ENCODE measurements at places on chromosomes 1 and 21.

- no peak for DNase-seq
These were observed 44.3 kb upstream of the ZC3H11B start for GRCh38 chr1:219657186-219657585.

DNA sequence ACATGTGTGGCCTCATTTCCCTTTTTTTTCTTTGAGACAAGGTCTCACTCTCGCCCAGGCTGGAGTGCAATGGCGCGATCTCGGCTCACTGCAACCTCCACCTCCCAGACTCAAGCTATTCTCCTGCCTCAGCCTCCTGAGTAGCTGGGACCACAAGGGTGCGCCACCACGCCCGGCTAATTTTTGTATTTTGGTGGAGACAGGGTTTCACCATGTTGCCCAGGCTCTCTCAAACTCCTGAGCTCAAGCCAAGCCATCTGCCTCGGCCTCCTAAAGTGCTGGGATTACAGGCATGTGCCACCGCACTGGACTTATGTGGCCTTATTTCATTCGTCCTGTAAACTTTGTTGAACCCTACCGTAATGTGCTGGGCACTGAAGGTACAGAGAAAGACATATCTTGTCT lies 569 bp upstream of the WARS2 start:
- DNase-seq: peak; percentile 14

GRCh38 chr1:191582169-191582568 lies 576.1 kb upstream of the RGS18 start:
- DNase-seq: no peak

GRCh38 chr21:42228709-42229220 lies 9.8 kb downstream of the ABCG1 start:
- DNase-seq: no peak

DNA sequence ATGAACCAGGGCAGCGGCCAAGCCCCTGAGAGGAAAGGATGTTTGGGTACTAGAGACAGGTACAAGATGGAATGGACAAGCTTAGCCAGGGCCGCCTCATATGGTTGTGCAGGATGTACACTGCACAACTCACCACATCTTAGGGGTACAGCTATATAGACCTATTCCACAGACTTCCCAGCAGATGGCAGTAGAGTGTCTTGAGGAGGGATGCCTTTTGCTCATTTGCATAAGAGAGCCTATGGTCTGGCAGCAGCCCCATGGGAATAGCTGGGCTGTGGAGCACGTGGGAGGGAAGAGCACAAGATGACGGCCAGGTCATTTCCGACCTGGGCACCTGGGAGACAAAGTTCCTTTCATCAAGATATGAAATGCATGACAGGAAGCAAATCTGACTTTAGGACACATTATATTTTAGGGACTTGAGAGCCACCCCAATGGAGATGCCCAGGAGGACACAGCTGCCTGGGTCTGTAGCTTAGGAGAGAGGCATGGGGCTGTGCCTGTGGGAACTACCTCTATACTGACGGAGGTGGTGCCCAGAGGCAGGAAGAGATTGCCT lies 215.5 kb downstream of the KCNJ6 start:
- no peak for DNase-seq

- no peak for DNase-seq
These were observed 42.3 kb upstream of the LAMC2 start for GRCh38 chr1:183143576-183144315.

DNA sequence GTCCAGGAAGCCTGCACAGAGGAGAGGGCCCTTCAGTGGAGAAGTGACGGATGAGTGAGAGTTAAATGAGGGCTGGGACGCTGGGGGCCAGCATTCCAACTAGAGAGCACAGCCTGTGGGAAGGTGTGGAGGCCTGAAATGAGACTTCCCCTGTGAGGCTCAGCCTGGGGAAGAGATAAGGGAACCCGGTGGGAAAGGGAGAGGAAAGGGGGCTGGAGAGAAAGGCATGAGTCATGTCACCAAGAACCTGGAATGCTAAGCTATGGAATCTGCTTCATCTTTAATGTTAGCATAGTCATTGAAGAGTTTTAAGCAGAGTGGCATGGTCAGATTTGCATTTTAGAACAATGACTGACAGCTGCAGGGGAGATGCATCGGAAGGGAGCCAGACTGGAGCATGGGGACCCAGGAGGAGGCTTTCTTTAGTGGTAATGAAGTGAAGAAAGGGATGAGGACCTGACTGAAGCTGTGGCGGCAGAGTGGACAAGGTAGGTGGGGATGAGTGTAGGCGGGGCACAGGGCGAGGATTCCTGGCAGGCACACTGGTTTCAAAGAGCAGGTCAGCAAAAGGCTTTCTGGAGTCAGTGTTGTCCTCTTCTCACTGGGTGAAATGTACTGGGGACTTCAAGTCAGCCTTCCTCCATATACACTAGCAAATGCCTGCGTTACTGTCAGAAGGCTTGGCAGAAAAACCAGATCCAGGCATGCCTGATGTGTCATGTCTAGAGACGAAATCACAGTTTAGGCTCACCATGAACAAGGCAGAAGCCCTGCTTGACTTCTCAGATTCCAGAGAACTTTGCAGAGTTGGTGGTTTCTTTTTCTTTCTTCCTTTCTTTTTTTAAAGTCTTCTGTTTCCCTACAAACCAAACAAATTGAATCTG lies 8.0 kb downstream of the RGL1 start:
- no peak for DNase-seq

DNA sequence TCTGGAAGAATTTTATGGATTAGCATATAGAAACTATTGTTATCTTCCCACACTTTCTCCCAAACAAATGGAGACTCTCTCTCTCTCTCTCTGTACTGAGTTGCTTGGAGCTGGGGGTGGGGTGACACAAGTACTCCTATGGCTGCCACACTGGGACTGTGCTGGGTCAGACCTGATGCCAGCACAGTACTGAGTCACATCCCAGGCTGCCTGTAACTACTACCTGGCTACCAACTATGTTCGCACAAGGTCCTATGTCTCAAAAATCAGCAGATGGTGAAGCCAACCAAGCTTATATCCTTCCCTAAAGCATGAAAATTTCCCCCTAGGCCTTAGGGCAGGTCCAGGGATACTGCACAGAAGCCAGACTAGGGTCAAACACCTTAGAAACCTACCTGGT lies 66.6 kb downstream of the FAF1 start:
- no peak for DNase-seq

GRCh38 chr1:93734999-93735398 lies 53.4 kb upstream of the BCAR3 start:
- no peak for DNase-seq

DNA sequence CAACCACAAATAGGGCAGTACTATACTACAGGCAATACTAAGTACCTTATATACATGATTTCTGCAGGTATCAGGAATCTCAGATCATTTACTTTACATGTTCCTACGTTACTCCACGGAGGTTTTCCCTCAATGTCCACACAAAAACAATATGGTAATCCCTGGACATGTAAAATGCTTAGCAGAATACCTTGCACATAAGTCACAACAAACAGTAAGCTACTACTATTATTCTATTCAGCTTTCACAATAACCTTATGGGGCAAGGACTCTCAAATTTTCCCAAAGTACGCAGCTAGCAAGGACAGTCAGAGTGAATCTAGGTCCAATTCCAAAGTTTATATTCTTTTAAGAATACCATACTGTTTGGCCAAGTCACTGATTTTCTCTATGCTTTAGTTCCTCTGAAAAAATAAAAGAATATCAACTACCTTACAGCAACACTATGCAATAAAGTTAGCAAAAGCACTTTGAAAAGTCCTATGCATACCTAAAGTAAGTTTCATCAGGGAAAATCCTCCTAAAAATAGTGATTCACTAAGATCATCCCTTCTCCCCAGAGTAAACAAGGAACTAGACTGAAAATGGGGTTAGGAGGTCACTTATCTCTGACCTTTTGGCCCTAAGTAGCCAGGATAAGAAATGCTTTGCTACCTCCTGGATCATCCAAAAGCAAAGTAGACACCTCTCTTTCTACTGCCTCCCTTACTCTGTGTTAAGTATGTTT lies 67.4 kb downstream of the LUZP1 start:
- DNase-seq: no peak

DNA sequence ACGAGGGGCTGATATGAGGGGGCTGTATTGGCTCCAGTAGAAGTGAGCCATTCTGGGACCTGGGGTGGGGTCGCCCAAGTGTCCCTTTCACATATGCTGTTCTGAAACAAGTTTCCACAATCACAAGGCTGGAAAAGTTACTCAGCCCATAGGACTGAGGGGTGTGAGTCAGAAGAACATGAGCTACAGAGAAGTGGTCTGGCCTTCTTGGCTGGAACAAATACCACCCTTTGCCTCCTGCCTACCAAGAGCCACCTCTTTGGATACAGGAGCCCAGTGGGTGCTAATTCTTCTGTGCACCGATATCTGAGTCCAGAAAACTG lies 42.4 kb downstream of the MEF2D start:
- DNase-seq: no peak

DNA sequence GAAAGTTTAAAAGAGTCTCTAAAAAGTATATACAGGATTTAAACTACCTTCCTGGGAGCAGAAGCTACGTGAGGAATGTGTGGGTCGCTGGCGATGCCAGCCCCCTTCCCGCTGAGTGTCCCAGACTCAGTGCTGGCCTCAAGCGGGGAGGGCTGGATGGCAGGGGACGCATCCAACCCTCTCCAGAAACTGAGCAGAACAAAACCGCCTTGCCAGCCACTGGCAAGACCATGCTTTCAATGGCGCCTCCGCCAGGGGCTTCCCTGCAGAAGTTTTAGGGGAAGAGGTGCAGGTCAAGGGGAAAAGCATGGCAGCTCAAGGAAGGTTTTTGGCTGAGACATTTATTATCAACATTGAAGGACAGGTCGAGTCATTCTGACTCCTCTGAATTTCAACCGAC lies 26.1 kb downstream of the NADK start:
- no peak for DNase-seq

- DNase-seq: no peak
These were observed 53.2 kb upstream of the MRPS6 start for GRCh38 chr21:34020005-34020847.
